Activated CD8-positive, alpha-beta memory T cell treated with anti-CD3 and anti-CD28 coated beads, Interleukin-2, amount 50 U/mL, for 4 hours (primary cell): ENCODE measurements at places on chromosomes 1 and 21.
A peak's percentile ranks its signal among the peaks of the same experiment; 100 is the strongest.

DNA sequence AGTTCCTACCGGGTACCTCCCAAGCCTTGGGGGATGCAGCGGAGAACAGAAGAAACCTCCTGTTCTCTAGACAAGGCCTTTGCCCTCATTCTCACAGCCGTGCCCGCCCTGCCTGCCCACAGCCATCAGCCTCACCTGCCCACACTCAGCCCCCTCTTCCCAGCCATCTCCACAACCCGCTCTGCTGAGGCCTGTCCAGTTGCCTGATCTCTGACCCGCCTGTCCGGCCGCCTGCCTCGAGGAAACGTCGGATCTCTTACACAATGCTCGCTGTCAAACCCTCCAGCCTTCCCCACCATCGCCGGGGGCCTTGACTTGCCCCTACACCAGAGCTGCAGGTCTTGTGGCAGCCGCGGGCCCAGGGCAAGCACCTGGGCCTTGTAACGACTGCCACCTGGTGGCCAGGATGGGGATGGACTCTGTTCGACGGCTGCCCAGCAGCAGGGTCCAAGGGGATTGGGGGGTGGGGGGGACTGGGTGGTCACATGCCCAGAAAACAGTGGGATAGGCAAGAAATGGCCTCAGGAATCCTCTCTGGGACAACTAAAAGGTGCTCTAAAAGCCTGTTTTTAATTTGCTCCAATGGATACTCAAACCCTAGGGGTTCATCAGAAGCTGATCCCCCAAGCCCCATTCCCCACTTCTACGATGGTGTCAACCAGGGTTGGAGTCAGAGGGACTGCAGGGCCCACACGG is 31.0 kb downstream of the SLC45A1 start:
- DNase-seq = peak; percentile 76

GRCh38 chr1:229461032-229461668 is 27.3 kb upstream of the ACTA1 start:
- DNase-seq = no peak

GRCh38 chr1:77322061-77322900 is 40.5 kb downstream of the AK5 start:
- no peak for DNase-seq

DNA sequence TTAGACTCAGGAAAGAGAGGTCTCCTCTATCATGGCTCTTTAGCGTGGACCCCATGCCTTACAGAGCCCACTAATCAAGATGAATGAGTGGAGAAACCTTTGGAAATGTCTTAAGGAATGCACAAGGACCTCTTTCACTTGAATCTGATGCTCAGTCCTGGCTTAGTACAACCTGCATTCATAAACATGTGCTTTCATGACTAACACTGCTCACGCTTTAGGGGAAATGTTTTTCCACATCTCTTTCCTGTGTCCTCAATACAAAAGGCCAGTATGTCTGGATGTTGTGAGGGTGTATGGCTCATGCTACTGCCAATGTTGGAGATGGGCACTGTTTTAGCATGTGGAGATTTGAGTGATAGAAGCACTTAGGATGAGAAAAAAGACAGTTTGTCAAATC is 14.2 kb upstream of the GNG12 start:
- no peak for DNase-seq

GRCh38 chr1:247713753-247714152 is 2.7 kb downstream of the OR6F1 start:
- DNase-seq = no peak

- DNase-seq = no peak
Observed at GRCh38 chr1:63936801-63937200, 163.0 kb downstream of the ROR1 start.

- no peak for DNase-seq
Observed at GRCh38 chr1:246367041-246367440, 140.0 kb downstream of the SMYD3 start.
